ENCODE measurements at places on chromosomes 1 and 21. TPM values are rescaled to one million over a fixed set of nuclear protein-coding genes. Genes with fewer than 3 reads are reported as not detected.

The GDAP2 gene
- total RNA-seq = 33.3 TPM

The ZNF648 gene
- total RNA-seq = not detected

The ADAM30 gene
- not detected for total RNA-seq

The RAD54L gene
- total RNA-seq = 2.8 TPM

The CGN gene
- total RNA-seq = 188 TPM

GRCh38 chr1:239914751-239915231 lies 176.9 kb upstream of the FMN2 start:
- no peak for DNase-seq

Measured in left colon (tissue), 2 donors.